Mammary epithelial cell (primary cell): ENCODE measurements at places on chromosomes 13 and 19. TPM values are rescaled to one million over a fixed set of nuclear protein-coding genes. Genes with fewer than 3 reads are reported as not detected.

DNA sequence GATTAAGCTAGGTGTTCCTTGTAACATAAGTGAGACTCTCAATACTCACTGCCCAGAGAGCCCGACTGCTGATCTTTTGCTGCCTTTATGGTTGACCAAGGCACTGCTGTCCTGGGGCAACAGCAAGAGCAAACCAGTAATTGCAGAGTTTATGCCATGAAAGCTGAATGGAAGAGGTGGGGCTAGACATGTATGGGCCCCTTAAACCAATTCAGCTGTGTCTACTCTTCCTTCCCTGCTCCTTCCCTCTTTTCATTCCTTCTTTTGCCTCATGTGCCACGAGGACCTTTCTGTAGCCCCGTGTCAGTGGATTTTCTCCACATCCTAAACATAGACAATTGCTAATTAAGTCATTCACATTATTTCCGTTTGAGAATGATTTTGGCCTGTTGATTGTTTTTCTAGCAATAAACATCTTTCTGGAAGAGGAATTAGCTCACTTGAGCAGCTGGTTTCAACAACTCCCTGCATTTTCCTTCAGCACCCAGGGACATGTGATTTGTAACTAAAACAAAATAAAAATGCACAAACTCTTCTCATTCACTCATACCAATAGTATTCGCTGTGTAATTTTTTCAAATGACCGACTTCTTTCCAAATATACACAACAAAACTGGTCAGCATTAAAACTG is 40.5 kb downstream of the RAP2A start:
- no peak for DNase-seq

DNA sequence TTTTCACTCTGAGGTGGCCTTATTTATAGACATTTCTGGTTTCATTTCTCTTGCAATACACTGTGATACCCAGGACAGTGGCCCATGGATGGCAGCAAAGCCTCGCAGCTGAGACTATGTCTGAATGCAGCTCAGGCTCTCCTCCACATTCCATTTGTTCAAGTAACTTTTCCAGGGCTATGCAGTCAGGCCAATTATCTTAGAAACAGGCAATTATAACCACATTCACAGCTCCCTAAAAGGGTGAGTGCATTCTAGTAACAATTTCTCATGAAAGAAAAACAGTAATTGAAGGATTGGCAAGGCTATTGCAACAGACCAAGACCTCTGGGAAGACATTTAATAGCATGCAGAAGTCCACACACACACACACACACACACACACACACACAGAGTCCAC is 264.0 kb downstream of the TBC1D4 start:
- peak; percentile 7 for DNase-seq

DNA sequence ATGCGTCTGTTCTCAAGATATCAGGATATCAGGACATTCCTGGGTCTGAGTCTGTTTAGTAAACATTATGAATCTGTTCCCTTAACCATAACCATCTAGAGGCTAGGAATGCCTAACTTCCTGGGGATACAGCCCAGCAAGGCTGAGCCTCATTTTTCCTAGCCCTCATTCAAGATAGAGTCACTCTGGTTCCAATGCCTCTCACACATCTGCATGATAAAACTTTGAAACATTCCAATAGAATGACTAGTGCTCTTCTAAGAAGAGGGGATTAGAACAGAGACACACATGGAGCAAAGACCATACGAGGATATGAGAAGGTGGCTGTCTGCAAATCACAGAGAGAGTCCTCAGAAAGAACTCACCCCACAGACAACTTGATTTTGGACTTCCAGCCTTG is 20.6 kb upstream of the CABP5 start:
- no peak for DNase-seq

- no peak for DNase-seq
Observed at GRCh38 chr19:40571005-40571318, 5.7 kb upstream of the SHKBP1 start.

DNA sequence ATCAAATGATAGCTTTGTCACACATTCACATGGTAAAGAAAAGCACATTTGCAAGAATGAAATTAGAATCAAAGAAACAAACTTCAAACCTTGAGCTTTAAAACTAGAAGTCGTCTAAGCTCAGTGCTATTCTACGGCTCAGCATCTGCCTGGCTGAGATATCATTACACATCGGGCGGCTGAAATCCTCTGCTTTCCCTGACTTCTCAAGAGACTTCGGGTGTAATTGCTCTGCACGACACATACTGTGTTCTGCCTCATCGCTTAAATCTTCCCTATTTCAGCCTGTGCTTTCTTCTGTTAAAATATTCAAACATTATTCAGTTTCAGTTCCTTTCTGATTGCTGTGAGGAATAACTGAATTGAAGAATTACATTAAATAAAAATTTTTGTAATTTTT is 265.3 kb downstream of the NALCN start:
- no peak for DNase-seq

GRCh38 chr19:39968789-39969188 is 2.2 kb upstream of the PSMC4 start:
- no peak for DNase-seq

GRCh38 chr19:30340771-30341561 is 31.2 kb upstream of the ZNF536 start:
- DNase-seq = no peak

DNA sequence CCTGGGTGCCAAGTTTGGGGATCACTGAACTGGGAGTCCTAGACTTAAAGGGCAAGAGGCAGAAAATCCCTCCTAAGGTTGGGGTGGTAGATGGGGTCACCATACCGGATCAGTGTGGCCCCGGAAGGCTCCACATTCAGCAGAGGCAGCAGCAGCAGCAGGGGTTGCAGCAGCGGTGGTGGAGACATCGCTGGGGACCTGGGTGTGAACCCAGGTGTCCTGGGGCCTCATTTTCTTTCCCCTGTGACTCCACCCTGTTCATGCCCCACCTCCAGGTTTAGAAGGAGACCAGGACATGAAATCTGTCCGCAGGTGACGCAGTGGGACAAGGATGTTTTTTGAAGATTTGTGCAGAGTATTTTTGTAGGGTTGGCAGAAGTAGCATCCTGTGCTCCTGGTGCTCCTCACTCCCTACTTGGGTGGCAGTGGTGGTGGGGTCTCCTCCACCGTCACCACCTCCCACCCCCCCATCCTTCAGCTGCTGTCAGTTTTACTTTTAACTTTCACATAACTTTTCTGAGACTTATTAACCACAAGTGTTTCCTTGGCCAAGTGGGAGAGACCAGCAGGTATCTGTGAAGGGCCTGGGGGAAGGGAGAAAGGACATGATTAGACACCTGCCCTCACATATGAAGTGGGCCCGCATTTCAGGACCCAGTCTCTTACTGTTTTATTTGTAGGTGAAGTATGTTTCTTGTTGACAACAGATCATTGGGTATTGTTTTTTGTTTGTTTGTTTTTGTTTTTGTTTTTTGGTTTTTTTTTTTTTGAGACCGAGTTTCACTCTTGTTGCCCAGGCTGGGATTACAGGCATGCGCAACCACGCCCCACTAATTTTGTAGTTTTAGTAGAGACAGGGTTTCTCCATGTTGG is at the start of gene NAPSA:
Gene NAPSA, minus strand, starts transcription at position 206 of the 873 bp plus-strand sequence. Its CDS starts 18 bp downstream, at position 188.
- DNase-seq = no peak

GRCh38 chr13:36258831-36259230 is 38.8 kb downstream of the CCDC169 start:
- DNase-seq = no peak

DNA sequence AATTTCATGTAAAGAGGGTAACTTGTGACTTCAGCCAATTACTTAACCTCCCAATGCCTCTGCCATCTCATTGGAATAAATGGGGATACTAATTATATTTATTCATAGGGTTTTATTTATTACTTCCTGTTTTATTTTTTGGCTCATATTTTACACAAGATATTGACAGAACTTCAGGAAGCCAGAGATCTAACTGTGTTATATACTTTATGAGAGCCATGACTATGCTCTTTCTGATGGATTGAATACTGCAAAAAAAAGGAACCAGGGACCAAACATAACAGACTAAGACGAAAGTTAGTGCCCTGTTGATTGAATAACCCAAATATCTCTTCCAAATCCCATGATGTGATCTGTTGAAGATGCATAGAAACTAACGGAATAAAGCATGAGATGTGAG is 243.3 kb upstream of the STARD13 start:
- DNase-seq = no peak

DNA sequence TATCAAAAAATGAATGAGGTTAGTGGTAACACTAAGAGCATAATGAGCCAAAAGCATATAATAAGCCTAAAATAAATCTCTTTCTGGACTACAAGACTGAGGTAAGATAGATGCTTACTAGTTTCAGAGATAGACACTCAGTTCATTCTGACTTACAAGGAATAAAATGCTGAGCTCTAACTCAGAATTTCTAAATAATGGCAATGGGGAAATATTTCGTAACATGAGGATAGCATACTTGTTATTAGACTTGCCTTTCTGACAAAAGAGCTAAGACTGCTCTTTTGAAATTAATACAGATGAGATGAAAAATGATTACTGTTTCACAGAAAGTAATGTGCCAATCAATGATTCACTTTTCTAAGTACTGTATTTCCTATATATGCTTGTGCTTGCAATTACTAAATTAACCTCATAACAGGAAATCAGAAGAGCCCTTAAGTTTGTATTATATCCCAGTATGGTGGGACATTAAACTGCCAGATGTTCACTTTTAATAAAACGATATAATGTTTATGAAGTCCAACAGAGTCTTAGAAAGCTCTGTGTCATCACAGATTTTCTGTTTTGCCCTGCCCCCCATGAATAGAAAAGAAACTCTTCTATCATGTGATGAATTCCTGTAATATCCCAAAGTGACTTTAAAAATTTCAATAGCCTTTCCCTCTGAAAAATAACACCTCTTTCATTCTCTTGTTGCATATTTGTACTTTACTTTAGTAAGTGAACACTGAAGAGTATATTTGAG is 2771.0 kb upstream of the PCDH20 start:
- DNase-seq = no peak

DNA sequence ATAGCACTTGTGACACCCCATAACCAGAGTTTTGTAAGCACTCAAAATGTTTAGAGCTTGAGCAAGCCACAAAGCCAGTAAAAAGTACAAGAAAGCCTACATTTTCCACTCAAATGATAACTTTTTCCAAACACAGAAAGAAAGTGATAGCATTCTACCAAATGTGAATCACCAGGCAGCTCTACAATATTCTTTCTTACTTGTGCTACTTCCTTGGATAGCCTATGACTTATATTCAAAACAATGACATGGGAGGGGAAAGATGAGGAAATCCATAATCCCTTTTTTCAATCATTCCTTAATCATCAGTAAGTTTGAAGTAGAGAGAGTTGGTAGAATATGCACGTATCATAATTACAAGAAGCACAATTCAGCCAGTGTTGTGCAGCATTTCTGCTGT is 650.8 kb upstream of the PCDH9 start:
- DNase-seq = no peak

The FLT3 gene
- not detected for polyA plus RNA-seq

The INAFM1 gene
- polyA plus RNA-seq = 0.65 TPM

The SLAIN1 gene
- not detected for polyA plus RNA-seq

The GSX1 gene
- polyA plus RNA-seq = not detected

The ZNF865 gene
- 2.1 TPM for polyA plus RNA-seq

The ZNF560 gene
- polyA plus RNA-seq = 0.05 TPM

The KCNN4 gene
- 163 TPM for polyA plus RNA-seq
